ENCODE measurements at places on chromosomes 7 and 10.

GRCh38 chr10:79319115-79319771 lies 28.0 kb upstream of the PPIF start:
- no peak for DNase-seq

- no peak for DNase-seq
These were observed 5.1 kb downstream of the EVX1 start for GRCh38 chr7:27247452-27248426.

DNA sequence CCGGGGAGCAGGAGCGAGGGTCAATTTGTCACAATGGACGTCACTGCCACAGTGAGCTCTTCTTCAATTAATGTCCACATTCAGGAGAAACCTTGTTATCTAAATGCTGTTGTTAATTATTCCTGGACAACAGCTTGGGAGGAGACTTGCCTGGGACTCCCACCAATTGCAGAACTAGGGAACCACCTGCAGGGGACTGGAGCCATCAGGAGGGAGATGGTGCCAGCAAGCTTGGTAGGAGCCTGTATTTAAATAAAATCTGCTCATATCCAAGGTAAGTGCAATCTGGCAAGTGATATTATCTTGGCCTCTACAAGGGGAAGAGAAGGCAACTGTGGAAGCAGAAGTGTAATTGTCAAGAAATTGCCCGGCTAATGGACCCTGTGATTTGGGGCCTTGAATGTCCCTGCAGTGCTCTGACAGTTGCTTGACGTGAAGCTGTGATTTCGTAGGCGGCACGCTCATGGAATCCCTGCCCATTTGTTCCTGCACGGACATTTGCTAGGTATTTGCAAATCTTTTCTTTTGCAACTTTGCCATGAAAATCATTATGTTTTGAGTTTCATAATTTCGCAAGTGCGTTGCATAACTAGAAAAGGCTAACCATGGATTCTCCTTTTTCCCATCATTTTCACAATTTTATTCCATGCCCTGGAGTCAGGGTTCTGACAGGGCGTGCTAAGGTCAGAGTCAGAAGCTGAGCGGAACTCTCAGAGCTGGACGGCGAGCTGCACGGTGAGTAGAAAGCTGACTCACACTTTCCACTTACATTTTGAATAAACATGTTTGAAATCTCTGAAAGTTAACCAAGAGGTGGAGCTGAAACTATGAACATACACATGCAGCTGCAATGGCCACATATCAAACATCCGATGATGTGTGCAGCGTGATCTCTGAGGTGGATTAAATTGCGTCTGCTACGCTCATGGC lies 84.9 kb upstream of the TCERG1L start:
- DNase-seq, result no peak

DNA sequence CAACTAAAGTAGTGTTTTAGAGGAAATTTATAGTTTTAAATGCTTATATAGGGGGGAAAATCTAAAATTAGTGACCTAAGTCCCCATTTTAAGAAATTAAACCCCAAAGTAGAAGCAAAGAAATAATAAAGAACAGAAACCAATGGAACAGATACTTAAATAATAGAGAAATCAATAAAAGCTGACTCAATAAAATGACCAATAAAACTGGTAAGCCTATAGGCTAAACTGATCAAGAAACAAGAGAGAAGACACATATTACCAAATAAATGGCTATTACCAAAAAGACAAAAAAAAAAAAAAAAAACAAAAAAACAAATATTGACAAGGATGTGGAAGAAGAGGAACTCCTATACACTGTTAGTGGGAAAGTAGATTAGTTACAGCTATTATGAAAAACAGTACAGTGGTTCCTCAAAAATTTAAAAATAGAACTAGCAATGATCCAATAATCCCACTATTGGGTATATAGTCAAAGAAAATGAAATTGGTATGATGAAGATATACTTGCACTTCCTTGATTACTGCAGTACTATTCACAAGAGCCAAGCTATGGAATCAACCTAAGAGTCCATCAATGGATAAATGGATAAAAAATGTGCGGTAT lies 53.2 kb downstream of the SLC18A2 start:
- DNase-seq, result no peak
